KG1 (cell line): ENCODE measurements at places on chromosomes 16 and 17.

DNA sequence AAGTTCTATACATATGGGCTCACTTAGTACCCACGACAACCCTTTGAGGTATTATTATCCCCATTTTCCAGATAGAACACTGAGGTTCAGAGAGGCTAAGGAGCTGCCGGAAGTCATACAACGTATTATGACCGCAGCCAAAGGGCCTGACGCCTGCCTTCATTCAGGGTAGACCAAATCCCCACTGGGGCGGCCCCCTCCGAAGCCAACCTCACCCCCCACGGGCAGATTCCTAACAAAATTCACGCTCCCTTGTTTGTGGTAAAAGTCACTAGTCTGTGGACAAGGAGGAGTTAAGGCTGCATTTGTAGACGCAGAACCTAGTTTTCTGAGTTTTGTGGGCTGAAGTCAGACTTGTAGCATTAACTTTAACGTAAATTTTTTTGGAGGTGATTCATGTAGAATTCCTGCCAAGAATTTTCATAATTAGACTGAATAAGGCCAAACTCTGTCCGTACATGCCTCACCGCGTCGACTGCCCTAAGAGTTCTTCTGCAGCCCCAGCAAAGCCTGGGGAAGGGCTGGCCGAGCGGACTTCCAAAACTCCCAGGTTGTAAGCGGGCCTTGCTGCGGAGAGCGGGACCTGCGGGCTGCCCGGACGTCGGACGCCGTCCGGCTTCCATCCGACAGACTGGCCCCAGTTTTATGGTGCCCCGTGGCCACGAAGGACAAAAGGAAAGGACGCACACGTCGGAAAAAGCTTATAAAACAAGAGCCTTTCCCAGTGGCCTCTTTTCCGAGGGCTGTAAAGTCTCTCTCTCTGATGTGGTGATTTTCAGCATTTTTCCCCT is 75.7 kb downstream of the NXN start:
- DNase-seq, result no peak

DNA sequence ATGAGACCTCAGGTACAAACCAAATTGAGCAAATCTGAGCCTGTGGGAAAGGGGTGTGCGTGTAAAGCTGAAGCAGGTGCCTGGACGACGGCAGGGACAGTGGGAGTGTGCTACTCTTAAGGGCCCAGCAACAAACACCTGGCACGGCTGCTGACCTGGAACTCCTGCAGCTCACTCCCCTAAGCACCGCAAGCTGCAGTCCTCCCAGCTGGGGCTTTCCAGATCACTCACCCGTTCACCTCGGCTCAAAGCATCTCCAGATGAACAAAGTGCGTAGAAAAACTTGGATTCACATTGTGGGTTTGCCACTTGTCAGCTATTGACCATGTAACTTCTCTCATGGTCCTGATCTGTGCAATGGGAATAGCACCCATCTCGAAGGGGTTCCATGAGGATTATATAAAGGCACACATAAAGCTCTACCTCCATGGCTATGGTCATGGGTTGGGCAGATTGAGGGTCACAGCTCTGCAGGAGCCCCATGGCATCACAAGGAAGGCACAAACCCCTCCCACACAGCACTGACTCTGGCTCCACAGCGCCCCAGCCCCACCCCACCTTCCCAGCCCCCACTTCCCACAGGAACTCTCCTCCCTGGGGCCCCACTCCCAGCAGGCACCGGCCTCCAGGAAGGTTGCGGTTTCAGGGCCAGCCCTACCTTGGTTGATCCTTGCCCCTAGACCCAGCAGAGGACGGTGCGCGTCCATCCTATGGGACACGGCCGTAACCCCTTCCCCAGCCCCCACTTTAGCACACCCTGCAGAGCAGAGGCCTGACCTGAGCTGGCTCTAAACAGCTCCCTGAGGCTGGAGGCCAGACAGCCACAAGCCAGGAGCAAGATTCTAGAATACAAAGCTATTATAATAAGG is 21.9 kb downstream of the ST3GAL2 start:
- DNase-seq, result no peak

DNA sequence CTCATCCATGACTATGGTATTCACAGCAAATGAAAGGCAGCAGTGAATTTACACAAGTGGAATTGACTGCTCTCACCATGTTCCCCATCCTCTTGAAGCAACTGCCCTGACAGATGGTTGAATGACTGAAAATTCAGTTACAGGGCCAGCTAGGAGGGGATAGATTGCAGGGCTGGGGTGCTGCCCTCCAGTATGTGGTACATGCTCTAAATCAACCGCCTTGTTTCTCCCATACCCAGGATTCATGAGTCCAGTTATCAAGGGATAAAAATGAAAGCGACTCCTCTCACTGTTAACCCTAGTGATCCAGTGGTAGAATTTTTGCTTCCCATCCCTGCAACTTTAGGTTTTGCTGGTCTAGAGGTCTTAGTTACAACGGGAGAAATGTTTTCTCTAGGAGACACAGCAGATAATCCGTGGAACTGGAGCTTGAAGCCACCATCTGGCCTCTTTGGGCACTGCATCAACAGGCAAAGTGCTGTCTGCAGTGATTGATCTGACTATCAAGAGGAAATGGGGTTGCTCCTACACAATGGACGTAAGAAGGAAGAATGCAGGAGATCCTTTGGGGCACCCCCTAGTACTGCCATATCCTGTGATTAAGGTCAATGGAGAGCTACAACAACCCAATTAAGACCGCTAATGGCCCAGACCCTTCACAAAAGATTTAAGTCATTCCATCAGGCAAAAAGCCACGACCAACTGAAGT is 32.0 kb downstream of the SCPEP1 start:
- no peak for DNase-seq

DNA sequence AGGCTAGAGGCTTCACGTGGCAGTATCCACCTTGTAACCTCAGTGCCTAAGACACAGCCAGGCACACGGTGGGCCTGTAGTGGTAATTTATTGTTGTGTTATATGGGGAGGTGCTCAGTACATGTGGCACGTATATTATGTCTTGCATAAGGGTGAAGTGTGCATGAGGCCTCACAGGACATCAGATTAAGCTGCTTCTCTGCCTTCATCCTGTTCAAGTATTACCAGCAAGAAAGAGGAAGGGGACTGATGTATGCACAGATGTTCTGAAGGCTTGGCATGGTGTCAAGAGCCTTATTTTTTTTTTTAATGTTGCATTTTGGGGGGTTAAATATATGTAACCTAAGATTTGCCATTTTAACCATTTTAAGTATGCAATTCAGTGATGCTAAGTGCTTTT is 71.6 kb downstream of the ABCC1 start:
- peak; percentile 47 for DNase-seq

GRCh38 chr16:661184-661821 is 6.6 kb upstream of the RHOT2 start:
- DNase-seq, result no peak

DNA sequence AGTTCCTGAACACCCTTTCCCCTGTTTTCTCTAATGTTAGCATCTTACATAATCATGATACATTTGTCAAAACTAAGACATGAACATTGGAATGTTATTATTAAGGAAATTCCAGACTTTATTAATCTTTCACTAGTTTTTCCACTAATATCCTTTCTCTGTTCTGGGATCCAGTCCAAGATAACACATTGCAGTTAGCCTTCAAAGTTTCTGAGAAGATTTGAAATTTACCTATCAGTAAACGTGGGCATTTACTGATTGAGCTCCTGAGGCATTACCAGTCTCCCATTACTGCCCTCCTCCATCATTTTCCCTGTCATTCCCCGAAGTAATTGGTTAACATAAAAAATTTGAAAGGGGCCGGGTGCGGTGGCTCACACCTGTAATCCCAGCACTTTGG is 5.7 kb upstream of the CD300LG start:
- DNase-seq, result no peak

- no peak for DNase-seq
Observed at GRCh38 chr17:68461122-68461539, 3.8 kb upstream of the WIPI1 start.

DNA sequence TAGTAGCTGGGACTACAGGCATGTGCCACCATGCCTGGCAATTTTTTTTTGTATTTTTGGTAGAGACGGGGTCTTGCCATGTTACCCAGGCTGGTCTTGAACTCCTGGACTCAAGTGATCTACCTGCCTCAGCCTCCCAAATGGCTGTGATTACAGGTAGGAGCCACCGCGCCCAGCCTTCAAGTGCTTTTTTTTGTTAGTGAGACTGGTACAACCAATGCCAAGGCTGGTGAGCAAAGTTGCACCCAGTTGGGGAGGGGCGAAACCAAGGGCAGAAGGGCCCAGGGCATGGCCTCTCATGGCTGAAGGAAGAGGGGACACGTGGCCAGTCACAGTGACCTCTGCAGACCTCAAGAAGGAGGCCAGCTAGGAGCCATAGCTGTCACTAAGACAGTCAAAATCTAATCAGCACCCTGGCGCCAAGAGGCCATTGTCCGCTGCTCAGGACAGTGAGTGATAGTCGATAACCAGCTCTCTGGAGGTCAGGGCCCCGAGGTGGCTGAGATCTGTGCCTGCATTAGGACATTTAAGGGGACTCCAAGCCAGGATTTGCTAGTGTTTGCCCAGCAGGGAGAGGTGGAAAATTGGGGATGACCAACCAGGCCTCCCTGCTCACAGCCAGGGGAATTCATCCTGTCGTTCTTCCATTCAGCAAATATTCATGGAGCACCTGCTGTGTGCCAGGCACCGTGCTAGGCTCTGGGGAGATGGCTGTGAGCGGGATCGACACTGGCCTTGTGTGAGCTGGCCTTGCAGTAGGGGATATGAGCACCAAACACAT is 10.2 kb downstream of the IL4R start:
- no peak for DNase-seq

DNA sequence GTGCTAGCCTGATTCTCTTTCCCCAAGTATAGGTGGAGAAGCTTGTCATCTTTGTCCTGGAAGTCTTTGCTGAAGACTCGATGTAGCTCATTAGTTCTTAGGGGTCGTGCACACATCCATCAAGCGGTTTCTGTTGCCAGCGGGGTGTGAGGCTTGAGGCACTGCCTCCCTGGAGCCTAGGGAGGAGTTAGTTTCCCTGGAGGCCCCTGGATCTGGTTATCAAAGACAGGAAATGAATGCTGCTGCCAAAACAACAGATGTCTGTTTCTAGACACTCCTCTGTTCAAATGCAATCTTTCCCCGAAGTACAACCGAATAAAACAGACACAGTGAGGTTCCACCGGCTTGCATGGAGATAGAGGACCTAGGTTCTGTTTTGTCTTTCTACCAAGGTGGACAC is 17.5 kb downstream of the HS3ST4 start:
- DNase-seq, result no peak

DNA sequence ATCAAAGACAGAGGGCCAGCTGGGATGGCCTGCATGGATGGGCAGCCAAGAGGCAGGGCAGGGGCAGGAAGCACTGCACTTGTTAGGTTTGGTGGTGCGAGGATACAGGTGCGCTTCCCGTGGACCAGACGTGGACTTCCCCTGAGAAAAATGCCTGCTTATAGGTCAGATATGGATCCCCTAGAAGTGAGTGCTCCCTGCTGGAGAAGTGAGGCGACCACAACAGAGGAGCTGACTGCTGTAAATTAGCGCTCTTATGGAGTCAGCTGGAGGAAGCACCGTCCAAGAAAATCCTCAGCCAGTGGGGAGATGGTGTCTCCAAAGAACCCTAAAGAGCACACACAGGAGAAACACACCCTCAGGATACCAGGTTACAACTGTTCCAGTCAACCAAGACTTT is 27.7 kb upstream of the CCDC182 start:
- no peak for DNase-seq

DNA sequence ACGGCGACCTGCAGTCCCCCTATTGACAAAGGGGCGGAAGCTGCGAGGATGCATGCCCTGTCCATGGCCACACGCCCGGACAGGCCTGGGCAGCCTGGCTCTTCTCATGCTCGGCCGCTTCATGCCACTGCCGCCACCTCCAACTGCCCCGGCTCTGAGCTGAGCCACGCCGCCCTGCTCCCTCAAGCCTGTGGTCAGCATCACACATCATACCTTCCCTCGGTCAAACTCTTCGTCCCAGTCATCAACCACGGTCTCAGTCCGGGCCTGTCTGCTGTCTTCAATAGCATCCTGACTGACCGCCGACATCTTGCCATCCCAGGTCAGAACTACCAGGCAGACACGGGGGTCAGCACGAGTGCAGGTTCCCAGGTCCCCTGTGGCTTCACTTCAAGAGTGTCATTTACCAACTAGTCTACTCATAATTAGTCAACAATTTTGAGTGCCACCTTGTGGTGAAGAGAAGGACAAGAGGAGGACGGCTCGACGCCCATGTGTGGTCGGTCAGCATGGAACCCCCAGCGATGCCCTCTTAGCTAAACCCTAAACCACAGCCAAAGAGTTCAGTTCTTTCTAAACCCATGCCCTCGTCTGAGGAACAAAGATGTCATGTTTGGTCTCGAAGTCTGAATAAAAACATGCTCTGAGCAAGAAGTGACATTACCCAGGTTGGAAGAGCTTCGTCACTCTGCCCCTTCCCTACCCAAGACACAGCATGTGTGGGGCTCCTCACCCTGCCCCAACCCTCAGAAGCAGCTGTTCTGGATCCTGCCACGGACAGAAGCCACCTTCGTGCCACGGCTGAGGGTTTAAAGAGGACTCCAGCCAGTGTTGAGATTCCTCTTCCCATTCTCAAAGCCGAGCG is 16.9 kb upstream of the CYTH1 start:
- no peak for DNase-seq

DNA sequence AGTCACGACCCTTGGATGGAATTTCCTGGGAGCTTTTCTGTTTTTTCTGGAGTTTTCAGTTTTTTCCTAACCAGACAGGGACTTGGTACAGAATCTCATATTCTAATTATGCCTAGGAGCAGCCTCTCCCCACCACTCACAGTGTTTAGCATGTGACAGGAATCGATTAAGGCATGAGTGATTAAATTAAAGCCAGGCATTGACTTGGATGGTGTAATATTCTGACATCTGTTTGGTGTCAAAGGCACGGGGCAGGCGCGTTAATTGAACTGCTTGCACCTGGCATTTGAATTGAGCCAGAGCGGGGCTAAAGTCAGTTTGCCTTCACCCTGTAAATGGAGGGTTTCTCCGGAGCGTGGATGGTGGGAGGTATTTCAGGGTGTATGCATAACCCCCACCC is 11.9 kb downstream of the MAPT start:
- DNase-seq, result no peak

DNA sequence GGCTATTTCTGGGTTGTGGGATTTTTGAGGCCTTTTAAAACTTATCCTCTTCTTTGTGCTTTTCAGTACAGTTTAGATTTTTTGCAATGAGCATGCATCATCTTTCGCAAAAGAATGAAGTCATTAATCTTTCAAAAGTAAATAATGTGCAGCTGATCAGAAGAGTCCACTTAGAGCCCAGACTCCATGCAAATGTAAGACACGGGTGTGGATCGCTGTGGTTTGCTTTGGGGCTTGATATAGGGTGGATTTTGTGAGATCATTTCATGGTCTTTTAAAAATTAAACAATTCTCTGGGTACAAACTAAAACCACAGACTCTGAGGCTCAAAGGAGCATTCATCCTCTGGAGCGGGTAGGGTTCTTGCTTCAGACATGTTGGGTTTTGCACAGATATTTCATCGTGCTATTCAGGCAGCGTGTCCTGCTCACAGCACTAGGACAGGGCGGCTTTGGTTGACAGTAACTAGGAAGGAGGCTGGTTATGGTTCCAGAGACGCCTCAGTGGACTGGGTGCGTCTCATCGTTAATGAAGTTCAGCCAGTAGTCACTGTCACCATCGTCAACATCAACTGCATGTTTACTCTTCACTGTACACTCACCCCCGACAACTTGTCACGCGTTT is 129.4 kb upstream of the PLCG2 start:
- no peak for DNase-seq

GRCh38 chr17:7858522-7858810 is 663 bp downstream of the CYB5D1 start:
- DNase-seq, result no peak
